ENCODE measurements at places on chromosomes 4 and X.
A peak's percentile ranks its signal among the peaks of the same experiment; 100 is the strongest.

DNA sequence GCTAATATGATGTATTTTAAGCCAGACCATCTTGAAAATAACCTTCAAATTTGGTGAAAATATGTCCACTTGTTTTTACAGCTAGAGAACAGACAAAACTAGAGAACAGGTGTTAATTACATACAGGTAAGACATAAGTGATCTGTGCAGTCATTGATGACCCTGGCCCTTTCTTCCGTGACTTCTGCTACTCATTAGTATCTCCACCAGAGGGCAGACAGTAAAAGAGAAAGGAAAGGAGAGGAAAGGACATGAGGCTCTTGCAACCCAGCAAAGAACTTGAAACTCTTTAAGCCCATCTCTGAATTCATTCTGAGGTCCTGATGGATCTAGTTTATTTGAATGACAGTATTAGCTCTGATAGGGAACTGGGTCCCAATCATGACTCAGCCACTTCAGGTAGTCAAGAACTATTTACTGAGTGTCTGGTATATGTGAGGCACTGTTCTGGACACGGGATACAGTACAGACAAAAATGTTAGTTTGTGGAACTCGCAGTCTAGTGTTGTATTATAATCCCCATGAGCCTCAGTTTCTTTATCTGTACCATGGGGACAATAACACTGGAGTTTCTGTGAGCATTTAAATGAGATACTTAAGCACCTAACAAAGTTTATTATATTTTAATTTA is 121.0 kb upstream of the TEX13D start:
- DNase-seq = peak; percentile 64

- no peak for DNase-seq
Measured at GRCh38 chr4:100690812-100691211, 173.0 kb upstream of the EMCN start.

GRCh38 chr4:156111686-156112085 is 158.0 kb upstream of the CTSO start:
- no peak for DNase-seq

DNA sequence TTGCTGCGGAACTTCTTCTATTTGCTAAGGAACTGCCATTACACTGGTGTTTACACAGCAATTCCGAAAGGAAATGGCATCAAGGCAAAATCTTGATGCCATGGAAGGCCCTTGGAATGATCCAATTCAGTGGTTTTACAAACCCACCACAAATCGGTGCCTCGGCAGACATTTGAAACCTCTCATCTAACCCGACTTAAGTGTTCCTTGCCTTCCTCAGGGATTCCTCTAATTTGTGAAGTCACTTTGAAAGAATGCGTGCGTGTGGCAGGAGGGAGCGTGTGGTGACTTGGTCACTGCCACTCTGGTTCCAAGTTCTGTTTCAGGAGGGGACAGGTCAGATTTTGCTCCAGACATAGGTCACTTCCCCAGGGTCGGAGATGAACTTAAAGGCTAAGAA is 4.8 kb downstream of the NOP14 start:
- DNase-seq = no peak

- DNase-seq = no peak
Measured at GRCh38 chr4:18422685-18423084, 401.1 kb upstream of the LCORL start.

GRCh38 chr4:41290479-41290878 is 33.8 kb downstream of the UCHL1 start:
- no peak for DNase-seq

DNA sequence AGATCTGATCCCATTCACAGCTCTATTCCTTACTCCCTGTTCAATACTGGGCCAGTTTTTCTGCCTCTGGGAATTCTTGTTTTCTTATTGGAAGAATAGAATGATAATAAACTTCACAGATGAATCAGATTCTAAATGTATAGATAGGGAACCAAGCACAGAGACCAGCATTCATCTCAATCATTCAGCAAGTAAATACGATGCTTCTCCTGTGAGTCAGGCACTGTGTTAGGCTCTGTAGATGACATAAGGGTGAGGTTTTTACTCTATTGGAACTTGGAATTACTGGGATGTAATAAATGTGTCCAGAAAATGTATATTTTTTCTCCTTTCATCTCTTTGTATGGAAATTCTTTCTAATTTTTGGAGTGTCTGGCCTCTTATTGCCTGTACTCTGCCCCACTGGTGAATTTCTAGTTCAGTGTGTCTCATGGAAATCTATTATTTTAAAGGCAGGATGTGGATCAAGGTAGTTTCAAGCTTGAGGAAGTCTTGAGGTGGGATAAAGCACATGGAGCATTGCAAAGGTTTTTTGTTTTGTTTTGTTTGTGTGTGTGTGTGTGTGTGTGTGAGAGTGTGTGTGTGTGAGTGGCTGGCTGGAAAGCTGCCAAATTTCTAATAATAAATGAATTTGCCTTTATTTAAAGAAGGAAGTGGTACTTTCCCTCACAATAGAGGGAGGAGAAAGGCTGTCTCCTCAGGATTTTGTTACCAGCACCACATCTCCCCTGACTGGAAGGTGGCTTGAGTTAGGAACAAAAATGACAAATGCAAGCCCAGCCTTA is 117.9 kb upstream of the HS3ST1 start:
- DNase-seq = no peak

DNA sequence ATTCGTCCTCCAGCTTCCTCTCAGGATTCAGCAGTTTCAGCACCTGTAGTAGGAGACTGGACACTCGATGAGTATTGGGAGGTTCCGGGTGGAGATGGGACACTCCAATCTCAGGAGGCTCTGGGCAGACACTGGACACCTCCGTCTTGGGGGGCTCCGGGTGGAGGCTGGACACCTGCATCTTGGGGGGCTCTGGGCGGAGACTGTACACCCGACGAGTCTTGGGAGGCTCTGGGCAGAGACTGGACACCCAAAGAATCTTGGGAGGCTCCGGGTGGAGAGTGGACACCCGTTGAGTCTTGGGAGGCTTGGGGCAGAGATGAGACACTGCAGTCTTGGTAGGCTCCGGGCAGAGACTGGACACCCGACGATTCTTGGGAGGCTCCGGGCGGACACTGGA is 28.7 kb upstream of the LANCL3 start:
- DNase-seq = no peak

DNA sequence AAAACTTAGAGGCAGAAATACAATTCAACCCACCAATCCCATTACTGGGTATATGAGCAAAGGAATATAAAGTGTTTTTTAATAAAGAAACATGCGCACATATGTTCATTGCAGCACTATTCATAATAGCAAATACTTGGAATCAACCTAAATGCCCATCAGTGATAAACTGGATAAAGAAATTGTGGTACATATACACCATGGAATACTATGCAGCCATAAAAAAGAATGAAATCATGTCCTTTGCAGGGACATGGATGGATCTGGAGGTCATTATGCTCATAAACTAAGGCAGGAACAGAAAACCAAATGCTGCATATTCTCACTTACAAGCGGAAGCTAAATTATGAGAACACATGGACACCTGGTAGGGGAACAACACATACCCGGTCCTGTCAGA is 807.7 kb upstream of the INTU start:
- no peak for DNase-seq

GRCh38 chrX:1433646-1434357 is 18.9 kb downstream of the ASMTL start:
- DNase-seq = no peak

DNA sequence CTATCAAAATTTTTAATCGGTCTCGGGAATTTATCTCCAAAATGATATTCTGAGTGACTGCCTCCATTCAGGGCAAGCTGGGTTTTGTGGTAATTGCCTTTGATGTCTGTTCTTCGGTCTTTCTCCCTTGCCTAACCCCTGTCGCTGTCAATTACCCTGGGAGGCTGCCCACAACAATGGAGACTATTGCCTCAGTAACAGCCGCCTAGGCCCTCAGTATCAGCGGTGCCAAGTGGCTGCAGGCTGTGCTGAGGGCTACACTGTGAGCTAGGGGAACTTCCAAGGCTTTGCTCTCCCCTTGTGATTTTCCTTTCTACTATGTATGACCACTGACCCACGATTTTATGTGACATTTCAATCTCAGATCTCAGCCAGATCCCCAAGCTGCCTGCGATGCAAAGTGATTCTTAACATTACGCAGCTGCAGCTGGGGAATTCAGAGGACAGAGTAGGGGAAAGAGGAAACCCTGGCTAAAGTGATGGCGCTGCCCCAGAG is 36.3 kb upstream of the REST start:
- DNase-seq = no peak

DNA sequence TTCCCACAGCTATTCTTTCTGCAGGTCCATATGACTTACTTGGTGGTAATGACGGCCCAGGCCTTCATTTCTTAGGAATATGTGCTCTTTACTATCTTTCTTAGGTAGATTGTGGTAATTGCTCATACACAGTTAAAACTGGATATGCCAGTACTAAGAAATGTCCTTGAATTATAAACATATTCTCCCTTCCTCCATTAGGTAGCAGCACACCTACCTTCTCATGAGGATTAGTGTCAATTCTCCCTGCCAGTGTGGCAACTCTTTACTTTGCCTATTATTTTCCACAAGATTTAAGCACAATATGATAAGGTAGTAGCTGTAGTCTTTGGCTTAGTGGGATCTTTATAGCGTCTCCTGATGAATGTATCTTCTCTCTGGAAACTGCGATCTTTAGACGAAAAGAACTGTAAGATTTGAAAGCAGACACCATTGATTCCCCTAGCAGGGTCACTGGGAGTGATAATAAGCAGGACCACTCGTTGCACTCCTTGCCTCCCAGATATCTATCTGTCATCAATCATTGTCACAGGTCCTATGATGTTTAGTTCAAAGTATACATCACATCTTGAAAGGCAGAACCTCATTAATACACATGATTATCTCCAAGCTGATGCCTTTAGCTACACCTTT is 1240.7 kb downstream of the C4orf33 start:
- DNase-seq = no peak

DNA sequence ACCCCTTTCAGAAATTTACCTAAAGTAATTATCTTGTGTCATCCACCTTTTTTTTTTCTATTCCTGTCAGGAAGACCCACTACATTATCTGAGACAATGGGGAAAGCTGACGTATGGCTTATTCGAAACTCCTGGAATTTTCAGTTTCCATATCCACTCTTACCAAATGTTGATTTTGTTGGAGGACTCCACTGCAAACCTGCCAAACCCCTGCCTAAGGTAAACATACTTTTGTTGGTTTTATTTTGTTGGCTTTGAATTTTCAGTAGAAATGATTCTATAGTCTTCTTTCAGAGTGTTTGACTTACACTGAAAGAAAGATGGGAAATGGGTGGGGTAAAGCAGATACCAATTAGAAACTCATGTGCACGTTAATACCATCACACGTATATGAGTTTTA is 2.2 kb downstream of the UGT2B7 start:
- no peak for DNase-seq
